ENCODE measurements at places on chromosomes 16 and 17. TPM values are rescaled to one million over a fixed set of nuclear protein-coding genes. Genes with fewer than 3 reads are reported as not detected.

Gene ODAD4
- total RNA-seq: 0.62 TPM

Gene CCL4L2
- total RNA-seq: not detected

Gene ROGDI
- 12.7 TPM for total RNA-seq

Gene IL17C
- total RNA-seq: not detected

Gene CACNG3
- not detected for total RNA-seq

Gene SMTNL2
- total RNA-seq: not detected

Data from melanocyte of skin (primary cell).